Endothelial cell (in vitro differentiated cells): ENCODE measurements at places on chromosomes 7 and 10. TPM values are rescaled to one million over a fixed set of nuclear protein-coding genes. Genes with fewer than 3 reads are reported as not detected.

The KCNMA1 gene
- total RNA-seq, result 5.1 TPM

DNA sequence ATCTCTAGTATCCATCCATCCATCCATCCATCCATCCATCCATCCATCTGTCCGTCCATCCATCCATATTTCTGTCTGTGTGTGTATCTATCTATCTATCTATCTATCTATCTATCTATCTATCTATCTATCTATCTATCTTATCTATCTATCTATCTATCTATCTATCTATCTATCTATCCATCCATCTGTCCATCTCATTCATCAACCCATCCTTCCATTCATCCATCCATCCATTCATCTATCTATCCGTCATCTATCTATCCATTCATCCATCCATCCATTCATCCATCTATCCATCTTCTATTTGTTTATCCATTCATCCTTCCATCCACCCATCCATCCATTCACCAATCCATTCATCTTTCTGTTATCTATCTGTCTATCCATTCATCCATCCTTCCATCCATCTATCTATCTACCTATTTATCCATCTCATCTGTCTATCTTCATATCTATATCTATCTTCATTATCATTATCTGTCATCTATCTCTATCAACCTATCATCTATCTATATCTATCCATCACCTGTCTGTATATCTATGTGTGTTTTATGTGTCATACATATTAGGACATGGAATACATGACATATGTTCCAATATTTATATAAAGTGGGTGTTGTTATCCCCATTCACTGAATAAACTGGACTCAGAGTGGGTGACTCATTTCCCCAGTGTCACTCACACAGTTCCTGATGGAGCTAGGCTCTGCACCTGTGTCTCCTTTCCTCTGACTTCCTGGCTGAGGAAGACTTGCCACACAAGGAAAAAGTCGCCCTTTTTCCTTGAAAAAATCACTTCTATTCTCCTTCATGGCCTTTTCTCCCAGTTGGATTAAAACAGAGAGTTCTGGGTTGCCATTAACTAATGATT is 200.1 kb downstream of the CCDC3 start:
- no peak overlapping the region for H3K27ac ChIP-seq
- peaks cover 5% of the 10 kb centered on the region for H3K27me3 ChIP-seq
- H3K4me1 ChIP-seq, result peaks cover 15% of the 10 kb centered on the region
- no peak overlapping the region for H3K4me3 ChIP-seq

DNA sequence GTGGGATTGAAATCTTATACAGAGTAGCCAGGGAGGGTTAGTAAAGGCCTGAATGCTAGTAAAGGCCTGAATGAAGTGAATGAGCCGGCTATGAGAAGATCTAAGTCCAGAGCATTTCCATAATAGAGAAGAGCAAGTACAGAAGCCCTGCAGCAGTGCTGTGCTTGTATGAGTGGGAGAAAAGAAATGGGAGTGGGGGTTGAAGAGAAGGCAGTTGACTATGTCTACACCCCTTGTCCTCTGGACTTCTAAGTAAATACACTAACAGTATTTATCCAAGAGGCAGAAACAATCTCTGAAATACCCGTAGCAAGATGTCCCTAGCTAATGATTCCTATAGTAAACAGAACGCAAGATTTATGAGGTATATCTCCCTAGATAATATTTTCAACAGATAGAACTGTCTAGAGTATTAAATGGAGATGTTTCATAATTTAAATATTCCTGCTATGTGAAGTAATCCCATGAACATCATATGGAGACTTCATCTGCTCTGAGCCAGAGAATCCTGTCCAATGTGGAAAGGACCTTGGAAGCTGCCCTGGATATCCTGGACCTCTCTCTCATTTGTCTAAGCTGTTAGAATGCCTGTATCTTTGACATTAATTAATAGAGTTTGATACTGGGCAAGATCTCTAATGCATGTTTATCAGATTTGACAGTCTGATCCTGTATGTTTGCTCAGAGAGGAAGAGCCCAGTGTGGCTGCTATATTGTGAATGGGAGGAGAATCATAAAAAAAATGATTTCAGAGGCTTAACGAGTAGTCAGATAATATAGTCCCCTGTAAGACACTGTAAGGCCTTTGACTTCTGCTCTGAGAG is 171.6 kb downstream of the LRRN3 start:
- H3K4me3 ChIP-seq, result no peak overlapping the region
- H3K27me3 ChIP-seq, result no peaks in the 10 kb centered on the region
- DNase-seq, result no peak

GRCh38 chr10:1440897-1441296 is 296.4 kb downstream of the ADARB2 start:
- H3K4me3 ChIP-seq, result no peak overlapping the region
- no peak overlapping the region for H3K27ac ChIP-seq
- H3K4me1 ChIP-seq, result no peaks in the 10 kb centered on the region
- no peaks in the 10 kb centered on the region for H3K36me3 ChIP-seq
- H3K27me3 ChIP-seq, result no peaks in the 10 kb centered on the region

- H3K36me3 ChIP-seq, result no peaks in the 10 kb centered on the region
- peaks cover 8% of the 10 kb centered on the region for H3K27me3 ChIP-seq
- no peak for DNase-seq
- H3K27ac ChIP-seq, result no peak overlapping the region
- peaks cover 3% of the 10 kb centered on the region for H3K4me1 ChIP-seq
- H3K4me3 ChIP-seq, result no peak overlapping the region
Measured at GRCh38 chr10:132138596-132138995, 48.2 kb upstream of the DPYSL4 start.

- no peaks in the 10 kb centered on the region for H3K4me1 ChIP-seq
- no peak overlapping the region for H3K27ac ChIP-seq
- no peaks in the 10 kb centered on the region for H3K27me3 ChIP-seq
- H3K4me3 ChIP-seq, result no peak overlapping the region
Measured at GRCh38 chr10:9052767-9053166, 998.3 kb downstream of the GATA3 start.

GRCh38 chr10:12949248-12949647 is 52.3 kb downstream of the CCDC3 start:
- no peaks in the 10 kb centered on the region for H3K4me1 ChIP-seq
- no peak for DNase-seq
- peaks cover 8% of the 10 kb centered on the region for H3K36me3 ChIP-seq
- no peak overlapping the region for H3K27ac ChIP-seq
